ENCODE measurements at places on chromosomes 4 and X.

DNA sequence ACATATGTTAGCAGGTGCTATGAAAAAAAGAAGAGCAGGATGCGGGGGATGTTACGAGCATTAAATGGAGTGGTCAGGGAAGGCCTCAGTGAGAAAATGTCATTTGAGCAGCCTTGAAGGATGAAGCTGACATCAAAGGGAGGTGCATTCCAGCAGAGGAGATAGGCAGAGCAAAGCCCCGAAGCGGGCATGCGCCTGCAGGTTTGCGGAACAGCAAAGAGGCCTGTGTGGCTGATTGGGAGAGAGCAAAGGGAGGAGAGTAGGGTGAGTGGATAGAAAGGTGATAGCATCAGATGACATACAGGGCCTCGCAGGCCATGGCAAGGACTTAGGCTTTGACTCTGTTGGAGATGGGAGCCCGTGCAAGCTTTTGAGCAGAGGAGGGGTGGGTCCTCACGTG is 95.4 kb upstream of the GPR50 start:
- DNase-seq = no peak

- DNase-seq = no peak
These were observed 424 bp downstream of the TKTL2 start for GRCh38 chr4:163473130-163473529.

DNA sequence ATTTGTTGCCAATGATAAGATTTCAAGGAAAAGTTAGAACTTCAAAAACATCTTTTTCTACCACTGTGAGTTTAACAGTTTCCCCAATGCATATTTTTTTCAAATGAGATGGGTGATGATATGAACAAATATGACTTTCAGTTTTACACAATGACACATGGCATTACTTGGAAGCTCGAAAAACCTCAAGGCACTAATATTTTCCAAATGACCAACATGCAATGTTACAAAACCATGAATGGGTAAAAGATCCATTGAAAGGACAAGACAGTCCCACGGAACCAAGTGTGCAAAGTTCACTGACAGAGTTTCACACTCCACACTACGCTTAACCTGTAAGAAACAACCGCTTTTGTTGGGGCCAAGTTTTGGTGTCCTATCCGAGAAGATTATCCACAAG is 84.5 kb downstream of the CD99L2 start:
- no peak for DNase-seq

DNA sequence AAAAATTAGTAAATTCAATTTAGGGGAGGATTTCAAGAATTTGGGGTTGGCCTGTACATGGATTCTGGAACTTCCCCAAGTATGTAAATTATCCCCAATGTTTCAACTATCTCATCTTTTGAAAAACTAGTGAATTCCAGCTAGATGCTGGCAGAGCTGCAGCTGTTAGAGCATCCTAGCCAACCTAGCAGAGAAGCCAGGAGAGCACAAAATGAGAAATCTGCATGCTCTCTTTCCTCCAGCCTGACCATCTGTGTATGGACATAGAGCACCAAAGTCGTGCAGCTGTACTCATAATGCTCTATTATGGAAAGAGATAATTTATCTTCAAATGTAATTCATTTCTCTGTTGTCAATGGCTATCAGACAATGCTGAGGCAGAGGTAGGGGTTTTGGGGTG is 1217.7 kb downstream of the PCDH19 start:
- DNase-seq = no peak

GRCh38 chr4:77790146-77790545 is 29.0 kb downstream of the CNOT6L start:
- no peak for DNase-seq

- DNase-seq = no peak
These were observed 49.5 kb downstream of the AMELX start for GRCh38 chrX:11342673-11343072.

DNA sequence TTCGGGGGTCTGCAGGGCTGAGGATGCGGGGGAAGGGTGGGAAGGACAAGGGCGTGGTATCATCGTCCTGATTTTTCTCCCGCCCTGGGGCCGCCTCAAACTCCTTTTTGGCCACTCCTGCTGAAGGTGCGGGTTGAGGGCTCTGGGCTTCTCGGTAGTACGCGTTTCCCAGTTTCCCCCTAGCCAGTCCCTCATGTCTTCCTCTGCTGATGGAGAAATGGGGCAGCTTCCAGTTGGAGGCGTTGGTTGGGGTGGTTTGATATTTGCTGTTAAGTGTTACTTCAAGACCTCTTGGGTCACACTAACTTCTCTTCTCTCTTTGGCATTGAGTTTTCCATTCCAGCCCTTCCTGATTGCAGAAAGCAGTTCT is 482 bp downstream of the GSTCD start:
- no peak for DNase-seq

- DNase-seq = no peak
These were observed 75.3 kb upstream of the RAPGEF2 start for GRCh38 chr4:159027535-159027934.

- peak; percentile 44 for DNase-seq
These were observed 55.0 kb downstream of the FAM53A start for GRCh38 chr4:1628892-1629698.

DNA sequence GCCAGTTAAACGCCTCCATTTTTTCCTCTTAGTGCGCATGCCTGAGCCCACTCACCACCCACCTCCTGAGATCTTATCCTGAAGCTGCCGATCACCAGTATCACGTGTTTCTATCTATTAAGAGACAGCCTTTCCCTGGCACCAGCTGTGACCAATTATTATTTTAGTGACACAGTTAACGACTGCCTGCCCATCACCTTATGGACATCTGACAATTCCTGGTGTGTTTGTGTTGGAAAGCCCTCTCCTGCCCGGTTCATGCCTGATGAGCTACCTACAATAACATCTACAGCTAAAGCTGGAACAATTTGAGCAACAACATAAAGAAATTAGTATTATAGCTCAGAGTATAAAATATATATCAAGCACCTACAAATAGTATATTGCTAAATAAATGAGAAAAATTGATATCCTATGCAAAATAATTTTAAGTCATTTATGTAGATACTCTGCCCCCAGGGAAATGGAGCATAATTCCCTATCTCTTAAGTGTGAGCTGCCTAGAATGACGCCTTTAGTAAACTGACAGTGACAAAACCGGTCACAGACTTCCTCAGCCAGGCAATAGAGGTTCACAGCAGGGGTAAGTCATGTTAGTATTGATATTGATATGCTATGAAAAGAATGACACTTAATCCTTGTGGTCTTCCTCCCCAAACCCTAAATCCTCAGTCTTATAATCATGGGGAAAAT is 862.2 kb downstream of the TRAM1L1 start:
- DNase-seq = no peak

- no peak for DNase-seq
These were observed 71.3 kb upstream of the KIT start for GRCh38 chr4:54586320-54586955.

GRCh38 chrX:11352296-11352741 is 59.1 kb downstream of the AMELX start:
- DNase-seq = no peak

GRCh38 chrX:122739770-122740169 is 444.3 kb upstream of the GRIA3 start:
- DNase-seq = no peak

GRCh38 chr4:123412700-123413512 is 16.3 kb downstream of the SPRY1 start:
- no peak for DNase-seq

GRCh38 chr4:48203819-48204218 is 65.8 kb downstream of the TEC start:
- no peak for DNase-seq

DNA sequence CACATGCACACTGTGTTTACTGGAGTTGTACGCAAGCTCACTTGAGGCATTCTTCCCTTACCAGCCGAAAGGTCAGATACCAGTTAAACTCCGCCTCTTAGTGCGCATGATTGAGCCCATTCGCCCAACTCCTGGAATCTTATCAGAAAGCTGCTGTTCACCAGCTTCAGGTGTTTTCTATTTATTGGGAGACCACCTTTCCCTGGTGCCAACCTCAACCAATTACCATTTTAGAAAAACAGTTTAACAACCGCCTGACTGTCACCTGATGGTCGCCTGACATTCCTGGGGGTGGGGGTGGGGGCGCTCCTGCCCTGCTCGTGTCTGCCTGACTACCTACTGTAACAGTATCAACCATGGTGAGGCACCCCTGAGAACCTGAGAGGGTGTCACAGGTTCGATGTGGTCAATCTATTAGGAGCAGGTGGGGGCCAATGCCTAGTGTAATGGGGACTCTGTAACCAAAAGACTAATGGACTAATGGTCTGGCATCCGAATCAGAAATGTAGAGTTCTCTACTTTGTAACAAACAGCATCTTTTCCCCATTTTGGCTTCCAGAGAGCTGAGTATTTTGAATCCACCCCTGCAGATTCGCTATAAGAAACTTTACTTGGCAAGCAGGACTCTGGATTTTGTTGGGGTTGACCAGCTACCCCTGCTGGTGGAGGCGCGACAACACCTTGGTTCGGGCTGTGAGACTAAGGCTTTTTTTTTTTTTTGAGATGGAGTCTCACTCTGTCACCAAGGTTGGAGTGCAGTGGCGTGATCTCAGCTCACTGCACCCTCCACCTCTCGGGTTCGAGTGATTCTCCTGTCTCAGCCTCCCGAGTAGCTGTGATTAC is 58.2 kb upstream of the ZNF157 start:
- no peak for DNase-seq

DNA sequence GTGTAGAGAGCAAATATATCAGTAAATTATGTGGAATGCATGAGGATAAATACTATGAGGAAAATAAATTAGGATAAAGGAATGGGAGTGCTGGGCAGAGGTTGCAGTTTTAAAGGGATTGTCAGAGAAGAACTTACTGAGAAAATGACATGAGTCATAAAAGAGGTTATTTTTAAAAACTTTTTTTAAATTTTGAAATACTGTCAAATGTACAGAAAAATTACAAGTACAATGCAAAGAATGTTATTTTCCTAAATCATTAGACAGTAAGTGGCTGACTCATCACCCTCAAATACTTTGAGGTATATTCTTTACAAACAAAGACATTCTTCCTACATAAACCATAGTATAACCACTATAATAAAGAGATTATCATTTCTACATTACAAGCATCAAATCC is 29.8 kb upstream of the H2AZ1 start:
- no peak for DNase-seq

- DNase-seq = no peak
These were observed at the start of gene SLITRK2 for GRCh38 chrX:145817331-145818185. Gene SLITRK2 (plus strand): TSS chrX:145817829. CDS start chrX:145822426, 4,597 bp downstream.

DNA sequence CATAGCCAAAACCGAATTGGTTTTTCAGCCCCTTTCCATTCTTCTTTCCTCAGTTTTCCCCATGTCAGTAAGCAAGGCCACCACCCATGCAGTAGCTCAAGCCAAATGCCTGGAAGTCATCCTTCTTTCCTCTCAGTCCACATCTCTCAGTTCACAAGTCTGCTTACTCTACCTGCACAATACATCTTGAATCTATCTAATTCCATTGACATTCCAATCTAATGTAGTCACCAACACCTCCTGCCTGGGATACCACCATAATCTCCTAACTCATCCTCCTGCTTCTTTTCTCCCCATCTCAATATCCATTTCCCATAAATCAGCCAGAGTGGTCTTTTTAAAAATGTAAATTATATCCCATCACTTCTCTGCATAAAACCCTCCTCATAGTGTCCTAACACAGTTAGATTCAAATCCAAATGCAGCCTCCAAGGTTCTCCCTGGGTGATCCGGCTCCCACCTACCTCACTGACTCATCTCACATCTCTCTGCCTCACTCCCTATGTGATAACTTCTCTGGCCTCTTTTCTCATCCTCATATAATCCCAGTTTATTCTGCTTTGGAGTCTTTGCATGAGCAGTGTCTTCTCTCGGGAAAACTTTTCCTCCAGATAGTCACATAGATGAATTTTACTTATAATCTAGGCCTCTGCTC is 26.9 kb downstream of the KCNIP4 start:
- DNase-seq = no peak

DNA sequence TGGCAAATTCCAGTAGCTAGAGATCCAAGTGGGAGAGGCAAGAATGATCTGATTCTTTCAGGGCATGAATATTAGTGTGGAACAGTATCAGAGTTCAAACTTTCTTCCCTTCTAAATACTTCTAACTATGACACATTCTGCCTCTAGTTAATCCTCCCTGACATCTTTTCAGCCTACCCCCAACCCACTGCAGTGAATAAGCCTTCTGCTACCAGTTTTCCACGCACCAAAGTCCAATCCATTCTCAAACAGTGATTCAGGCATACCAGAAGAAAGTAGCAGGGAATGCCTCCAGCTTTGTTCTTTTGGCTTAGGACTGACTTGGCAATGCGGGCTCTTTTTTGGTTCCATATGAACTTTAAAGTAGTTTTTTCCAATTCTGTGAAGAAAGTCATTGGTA is 155.4 kb upstream of the FTHL17 start:
- DNase-seq = no peak

DNA sequence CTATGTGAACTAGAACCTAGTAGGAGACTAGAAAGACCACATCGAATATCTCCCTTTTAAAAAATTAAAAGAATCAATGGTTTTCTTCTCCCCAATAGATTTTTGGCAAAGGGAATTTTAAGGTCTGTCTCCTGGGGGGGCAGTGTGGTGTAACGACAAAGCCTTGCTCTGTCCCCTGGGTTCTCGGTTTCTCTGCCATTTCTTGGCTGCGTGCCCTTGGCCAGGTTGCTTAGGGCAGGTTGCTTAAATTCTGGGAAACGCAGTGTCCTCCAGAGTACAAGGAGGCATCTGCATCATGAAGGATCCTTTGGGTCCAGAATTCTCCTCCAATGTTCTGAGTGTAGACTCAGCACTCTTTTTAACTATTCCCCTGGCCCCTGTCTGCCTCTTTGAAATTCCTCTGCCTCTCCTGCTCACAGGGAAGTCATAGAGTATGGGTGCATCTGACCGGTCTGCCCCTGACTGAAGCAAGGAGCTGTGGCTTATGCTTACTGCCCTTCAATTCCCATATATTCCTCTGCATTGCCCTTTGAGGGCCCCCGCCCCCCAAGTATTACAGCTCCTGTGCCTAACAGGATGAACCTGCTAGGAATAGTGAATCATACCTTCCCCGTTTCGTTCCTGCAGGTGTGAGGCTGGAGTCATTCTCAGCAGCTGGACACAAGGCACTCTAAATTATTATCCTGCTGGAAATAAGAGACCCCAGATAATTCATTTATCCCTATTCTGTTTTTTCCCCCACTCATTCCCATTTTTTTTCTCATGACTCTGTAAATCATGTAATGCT is 2.2 kb downstream of the KIT start:
- DNase-seq = no peak

DNA sequence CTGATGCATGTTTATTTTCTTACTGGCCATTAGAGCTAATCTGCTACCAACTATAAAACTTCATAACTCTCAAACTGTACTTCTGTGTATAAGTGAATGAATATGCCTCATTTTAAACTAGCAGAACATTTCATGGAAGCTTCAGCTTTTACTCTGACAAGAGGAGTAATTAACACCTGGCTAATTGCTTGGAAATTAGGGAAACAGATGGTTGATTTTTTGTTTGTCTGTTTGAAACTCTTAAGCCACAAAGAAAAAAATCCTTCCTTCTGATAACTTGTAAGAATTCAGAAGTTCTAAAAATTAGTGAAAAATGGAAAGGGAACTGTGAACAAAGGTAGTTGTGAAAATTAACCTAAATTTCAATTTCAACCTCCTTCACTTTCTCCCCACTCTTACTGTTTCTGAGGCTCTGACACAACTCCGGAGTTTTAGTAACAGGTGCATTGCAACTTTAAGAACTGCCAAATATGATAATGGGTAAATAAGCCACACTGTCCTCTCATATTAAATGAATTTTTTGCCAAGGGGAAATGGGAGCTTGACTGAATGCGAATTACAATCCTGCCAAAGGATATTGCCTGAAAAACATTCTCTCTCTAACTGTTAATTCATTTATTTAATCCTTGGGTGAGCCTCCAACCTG is 1.0 kb downstream of the EGF start:
- DNase-seq = no peak

GRCh38 chr4:26462874-26463273 is 27.4 kb downstream of the CCKAR start:
- DNase-seq = no peak

- DNase-seq = no peak
These were observed 16.3 kb upstream of the XAGE2 start for GRCh38 chrX:52352551-52352950.
